Activated CD4-positive, alpha-beta T cell treated with anti-CD3 and anti-CD28 coated beads for 1 hour (primary cell): ENCODE measurements at places on chromosomes 3 and 15.

- no peak for DNase-seq
These were observed 139.5 kb upstream of the RBMS3 start for GRCh38 chr3:29141197-29141917.

DNA sequence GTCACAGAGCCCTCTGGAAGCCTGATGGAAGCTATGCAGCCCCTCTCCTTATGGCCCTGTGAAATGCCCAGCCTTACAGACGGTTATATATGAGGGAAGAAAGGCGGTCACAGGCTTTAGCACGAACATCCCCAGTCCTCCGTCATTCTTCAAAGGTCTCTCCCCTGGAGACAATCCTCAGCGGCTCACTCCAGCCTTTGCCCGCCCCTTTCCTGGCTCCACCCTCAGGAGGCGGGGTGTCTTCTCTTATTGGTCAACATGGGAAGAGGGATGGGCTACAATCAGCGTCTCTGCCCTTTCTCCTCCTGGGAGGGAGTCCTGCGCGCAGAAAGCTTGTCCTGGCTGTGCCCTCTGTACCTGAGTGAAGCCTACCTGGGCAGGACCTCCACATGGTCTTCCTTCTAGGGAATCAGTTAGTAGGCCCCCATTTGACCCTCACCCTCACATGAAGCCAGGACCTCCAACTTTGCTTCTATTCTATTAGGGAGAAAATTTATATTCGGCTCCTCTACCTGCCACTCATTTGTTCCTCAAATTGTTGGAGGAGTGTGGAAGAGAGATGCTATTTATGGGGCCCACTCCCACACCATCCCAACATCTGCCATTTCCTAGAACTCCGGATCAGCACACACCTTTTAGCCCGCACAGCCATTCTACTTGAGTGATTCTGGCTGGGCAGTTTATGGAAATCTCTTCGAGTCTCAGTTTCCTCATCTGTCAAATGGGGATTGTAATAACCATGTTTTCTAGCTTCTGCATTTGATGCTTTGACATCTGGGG is 112.9 kb upstream of the SLC6A11 start:
- DNase-seq, result no peak

GRCh38 chr3:144105542-144105941 is 133.9 kb downstream of the DIPK2A start:
- no peak for DNase-seq

DNA sequence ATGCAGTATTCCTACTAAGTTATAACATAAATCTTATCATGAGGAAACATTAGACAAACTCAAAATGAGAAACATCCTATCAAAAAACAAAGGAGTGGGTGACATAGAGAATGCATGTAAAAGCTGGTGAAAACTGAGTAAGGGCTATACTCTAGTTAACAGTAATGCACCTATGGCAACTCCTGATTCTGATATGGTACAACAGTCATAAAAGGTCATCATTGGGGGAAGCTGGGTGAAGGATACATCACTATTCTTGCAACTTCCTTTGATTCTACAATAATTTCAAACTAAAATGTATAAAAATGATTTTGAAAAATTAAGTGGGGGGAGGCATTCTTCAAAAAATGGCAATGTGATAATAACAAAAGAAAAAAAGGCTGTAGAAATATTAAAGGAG is 6.8 kb downstream of the PIK3R4 start:
- no peak for DNase-seq

DNA sequence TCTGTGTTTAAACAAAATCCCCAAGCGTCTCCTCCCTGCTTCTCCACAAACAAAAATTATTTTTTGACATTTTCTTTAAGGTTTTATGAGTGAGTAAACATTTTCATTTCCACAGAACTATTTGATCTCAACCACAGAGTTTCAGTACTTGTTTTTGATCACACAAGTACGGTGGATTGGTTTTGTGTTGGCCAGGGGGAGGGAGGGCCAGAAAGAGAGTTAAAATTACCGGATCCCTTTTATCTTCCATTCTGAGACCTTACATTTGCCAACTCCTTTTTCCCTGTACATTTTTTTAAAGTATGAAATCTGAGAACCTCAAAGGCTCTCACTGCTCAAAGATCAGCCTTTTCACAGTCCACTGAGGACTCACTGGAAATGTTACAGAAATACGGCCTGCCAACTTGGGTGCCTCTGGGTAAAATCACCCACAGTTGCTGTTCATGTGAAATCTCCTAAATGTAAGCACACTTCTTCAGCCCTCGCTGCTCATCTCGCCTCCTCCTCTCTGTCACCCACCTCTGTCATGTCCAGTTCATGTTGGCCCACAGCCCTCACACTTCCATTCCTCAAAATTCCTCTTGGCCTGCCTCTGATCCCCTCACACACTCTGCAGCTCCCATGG is 1.7 kb downstream of the HOMER2 start:
- no peak for DNase-seq

DNA sequence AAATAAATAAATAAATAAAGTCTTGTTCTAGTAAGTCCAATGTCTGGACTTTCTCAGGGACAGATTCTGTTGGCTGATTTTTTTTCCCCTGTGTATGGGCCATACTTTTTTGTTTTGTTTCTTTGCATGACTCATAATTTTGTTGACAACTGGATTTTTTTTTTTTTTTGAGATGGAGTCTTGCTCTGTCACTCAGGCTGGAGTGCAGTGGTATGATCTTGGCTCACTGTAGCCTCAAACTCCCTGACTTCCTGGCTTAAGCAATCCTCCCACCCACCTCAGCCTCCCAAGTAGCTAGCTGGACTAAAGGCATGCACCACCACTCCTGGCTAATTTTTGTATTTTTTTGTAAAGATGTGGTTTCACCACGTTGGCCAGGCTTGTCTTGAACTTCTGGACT is 38.9 kb downstream of the TICRR start:
- DNase-seq, result no peak

- no peak for DNase-seq
These were observed 611.2 kb upstream of the CFAP20DC start for GRCh38 chr3:59660852-59661625.

GRCh38 chr3:153144779-153145178 is 17.2 kb upstream of the RAP2B start:
- DNase-seq, result no peak

DNA sequence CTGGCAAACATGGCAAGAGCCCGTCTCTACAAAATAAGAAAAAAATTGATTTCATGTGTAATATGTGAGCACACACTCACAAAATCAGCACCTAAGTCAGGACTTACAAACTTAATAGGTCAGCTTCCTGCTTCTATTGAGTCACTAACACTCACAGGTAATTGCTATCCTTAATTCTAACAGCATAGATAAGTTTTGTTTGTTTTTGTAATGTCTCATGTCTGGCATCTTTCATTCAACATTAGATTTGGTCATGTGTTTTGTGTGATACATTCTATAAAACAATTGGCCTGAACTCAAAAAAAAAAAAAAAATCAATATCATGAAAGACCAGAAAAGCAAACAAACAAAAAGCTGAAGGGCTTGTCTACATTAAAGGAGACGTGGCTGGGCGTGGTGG is 564.7 kb downstream of the AGBL1 start:
- DNase-seq, result no peak
